ENCODE measurements at places on chromosomes 1 and 21.

GRCh38 chr1:187079330-187079729 lies 250.6 kb downstream of the PLA2G4A start:
- DNase-seq = no peak

- DNase-seq = no peak
Observed at GRCh38 chr1:236913371-236914037, 90.7 kb downstream of the MT1HL1 start.

DNA sequence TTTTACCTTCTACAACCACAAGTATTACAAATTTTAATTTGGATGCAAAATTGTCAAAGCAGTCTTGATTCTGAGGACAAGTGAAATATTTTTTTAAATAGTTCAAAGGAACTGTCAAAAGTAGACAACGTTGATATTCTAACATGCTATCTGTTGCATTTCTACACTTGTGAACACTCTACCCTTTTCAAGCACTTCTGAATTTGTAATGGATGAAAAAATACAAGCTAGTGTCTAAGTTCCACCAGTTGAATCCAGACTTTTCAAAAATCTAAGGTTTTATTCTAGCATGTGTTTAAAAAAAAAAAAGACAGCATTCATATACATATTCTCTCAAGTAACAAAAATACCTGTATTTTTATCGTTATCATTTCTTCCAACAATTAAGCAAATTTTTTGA lies 2.1 kb downstream of the ARID4B start:
- DNase-seq = no peak

DNA sequence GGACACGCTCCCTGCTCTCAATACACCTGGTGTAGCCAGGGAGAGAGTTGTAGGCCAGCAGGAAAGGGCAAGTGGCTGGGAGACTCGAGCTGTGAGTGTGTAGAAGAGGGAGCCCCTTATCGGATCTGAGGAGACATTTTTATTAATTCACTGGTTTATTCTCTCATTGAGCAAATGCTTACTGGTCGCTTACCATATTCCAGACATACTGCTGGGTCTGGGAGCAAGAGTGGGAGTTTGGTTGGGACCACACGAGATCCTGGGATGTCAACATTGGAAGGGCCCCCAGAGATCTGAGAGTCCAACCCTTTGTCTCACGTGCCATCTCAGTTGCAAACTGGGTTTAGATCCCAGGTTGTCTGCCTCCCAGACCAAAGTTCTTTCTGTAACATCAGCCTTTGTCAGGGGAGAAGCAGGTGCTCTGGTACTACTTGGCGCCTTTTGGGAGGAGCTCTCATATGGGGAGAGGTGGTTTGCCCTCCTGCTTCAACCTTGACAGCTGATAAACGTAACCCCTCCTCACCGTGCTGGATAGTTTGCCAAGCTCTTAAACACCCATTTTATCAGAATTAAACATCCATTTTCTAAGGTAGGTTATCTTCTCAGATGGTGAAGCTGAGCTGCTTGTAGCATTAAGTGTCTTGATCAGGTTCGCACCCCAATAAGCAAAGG lies 742 bp downstream of the TMEM222 start:
- DNase-seq = no peak

GRCh38 chr1:198157847-198158725 lies 1.3 kb downstream of the NEK7 start:
- no peak for DNase-seq

GRCh38 chr1:231918239-231919015 lies 291.8 kb downstream of the DISC1 start:
- no peak for DNase-seq

DNA sequence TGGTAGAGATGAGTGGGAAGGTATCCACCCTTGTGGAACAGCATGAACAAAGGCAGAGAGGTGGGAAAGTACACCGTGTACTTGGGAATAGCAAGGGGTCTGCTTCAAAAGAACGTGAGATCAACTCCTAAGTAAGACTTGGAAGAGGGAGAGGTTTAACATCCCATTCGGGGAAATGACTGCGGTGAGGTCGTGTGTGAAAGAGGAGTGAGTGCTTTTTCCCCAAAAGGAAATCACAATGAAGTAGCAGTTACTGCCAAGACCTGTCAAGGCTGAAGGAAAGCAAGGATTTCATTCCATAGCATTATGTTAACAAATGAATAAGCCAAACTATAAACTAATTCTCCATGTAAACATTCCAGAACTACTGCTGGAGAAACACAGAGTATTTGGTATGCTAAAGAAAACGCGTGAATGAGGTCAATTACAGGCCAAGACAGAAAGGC lies 20.0 kb upstream of the SYDE2 start:
- no peak for DNase-seq

DNA sequence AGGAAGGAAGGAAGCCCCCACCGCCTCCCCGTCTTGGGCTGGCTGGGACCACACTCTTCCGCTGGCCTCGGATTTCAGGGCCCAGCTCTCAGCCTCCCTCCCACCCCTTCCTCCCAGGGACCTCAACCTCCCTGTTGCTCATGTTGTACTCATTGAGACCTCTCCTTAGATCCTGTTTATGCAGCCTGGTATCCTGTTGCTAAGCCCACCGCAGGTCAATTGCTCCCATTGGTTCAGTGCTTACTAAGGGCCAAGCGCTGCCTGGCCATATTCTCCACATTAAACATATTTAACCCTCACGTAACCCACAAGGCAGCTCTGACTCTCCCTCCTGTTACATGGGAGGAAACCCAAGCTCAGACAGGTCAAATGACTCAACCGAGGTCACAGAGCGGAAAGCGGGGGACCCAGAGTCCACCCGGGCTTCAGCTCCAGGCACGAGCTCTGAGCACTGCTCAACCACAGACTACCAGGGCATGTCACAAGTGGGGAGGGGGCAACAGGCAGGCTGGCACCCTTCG lies 23.2 kb upstream of the H6PD start:
- DNase-seq = no peak

DNA sequence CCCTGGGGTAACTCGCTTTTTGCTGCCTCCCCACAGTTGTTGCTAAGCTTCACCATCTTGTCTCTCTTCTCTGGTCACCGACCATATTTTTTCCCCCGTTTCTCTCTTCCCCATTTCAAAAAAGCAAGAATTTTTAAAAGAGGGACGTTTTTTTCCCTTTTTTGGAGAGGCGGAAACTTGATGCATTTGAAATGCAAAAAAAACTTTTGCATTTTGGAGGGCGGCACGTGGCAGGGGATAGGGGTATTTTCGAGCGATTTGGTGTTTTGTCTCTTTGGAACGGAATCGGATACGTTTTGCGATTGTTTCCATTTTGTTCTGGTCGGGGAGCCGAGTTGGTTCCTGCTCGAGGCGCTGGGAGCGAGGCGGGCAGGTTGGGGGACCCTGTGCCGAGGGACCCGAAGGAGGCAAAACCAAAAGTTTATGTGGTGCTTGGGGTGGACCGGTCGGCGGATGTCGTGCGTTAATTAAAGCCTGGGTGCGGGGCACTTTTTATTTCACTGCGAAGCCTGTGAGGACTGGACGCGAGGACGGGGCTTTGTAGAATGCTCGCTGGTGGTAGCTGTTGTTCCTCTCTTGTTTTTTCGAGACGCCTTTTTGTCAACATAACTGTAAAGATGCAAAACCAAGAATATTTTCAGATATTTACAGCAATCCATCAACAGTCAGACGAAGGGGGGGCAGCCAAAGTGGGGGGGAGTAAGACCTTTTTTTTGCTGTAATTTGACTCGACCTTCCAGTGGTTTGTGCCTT lies 884 bp downstream of the H3-3A start:
- DNase-seq = peak; percentile 30

DNA sequence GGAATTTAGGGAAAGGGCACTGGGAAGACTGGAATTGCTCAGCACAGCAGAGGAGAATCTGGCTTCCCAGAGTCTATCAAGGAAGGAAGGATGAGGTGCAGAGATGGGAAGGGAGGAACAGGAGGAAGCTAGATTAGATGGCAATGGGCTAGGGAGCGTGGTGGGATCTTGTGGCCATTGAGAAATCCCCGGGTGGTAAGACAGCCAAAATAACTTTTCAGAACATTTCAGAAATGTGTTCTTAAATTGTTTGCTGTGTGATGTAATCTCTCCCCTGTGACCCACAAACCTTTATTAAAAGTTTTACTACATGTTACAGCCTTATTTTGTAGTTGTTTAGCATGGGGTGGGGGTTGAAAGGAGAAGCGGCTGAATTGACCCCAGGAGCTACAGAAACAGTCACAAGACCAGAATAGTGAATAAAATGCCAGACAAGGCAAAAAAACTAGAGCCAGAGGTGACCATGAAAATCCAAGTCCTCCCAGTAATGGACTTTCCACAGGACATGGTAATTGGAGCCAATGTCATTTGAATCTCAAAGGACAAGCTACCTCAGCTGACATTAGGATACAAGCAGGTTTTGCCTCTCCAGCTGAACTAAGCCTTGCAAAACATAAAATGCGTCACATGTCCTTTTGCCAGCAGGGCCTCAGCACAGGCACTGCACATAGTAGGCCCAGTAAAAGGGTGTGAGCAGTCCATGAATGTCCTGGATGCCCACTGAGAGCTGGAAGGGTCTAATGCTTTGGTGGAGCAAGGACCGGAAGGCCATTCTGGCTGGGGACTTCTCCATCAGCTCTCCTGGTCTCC lies 980 bp upstream of the AHCYL1 start:
- no peak for DNase-seq

DNA sequence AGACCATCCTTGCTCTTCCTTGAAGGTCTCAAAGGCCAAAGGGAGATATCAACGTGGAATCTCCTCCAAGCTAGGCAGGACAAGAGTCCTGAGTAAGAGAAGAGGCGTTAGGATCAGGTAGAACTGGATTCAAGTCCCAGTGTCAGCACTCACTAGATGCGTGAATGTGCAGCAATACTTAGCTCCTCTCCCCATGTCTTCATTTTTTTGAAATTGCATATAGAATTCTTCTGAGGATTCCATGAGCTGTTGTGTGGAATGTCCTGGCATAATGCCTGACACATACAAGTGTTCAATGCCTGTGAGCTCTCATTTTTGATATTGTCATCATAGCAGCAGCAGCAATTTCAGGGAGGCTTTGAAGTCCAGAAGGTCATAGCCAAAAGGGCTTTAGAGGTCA lies 333.2 kb downstream of the KCNH1 start:
- no peak for DNase-seq

GRCh38 chr1:116496380-116496779 lies 74.4 kb downstream of the CD58 start:
- DNase-seq = no peak

GRCh38 chr1:62437273-62437940 lies 558 bp downstream of the USP1 start:
- DNase-seq = no peak

- DNase-seq = no peak
Observed at GRCh38 chr1:36257375-36257767, 33.1 kb downstream of the THRAP3 start.

DNA sequence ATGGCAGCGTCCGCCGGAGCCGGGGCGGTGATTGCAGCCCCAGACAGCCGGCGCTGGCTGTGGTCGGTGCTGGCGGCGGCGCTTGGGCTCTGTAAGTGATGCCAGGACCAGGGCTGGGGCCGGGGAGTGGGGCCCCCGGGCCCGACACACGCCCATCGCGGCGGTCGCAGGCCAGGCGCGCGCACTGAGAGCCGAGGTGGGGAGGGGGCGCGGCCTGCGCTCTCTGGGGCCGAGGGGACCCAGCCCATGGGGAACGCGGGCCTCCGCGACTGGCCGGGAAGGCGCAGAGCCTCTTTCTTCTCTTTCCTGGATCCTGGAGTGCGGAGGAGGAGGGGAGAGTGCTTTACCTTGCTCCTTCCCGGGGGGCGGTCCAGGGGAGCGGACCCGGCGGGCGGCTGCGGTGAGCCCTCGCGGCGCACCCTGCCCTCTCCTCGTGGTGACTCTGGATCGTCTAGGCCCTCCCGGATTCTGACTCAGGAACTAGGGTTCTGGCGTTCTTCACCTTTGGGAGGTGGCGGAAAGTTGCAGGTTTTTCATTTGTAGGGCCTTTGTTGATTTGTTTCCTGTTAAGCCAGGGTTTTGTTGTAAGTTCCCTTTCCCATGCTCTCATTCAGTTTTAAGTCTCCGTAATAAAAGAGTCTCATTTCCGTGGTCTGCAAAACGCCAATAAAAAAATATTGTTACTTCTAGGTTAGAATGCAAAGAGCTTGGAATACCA lies 529 bp downstream of the MPZL1 start:
- DNase-seq = no peak

DNA sequence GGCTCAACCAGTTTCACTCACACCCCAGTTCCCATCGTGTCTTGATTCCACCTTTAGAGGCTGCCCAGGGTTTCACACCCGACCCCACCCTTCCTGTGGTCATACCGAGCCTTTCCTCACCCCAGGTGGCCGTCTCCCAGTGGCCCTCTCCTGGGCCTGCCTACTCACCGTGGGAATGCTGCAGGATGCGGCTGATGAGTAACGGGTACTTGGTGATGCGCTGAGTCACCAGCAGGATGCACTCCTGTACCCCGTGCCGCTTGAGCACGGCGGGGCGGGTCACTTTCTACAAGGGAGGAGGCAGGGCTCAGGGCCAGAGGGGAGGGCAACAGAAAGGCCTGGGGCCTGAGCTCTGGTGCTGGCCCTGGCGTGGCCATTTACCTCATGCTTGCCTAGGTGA lies 16.4 kb downstream of the ARHGEF2 start:
- no peak for DNase-seq

DNA sequence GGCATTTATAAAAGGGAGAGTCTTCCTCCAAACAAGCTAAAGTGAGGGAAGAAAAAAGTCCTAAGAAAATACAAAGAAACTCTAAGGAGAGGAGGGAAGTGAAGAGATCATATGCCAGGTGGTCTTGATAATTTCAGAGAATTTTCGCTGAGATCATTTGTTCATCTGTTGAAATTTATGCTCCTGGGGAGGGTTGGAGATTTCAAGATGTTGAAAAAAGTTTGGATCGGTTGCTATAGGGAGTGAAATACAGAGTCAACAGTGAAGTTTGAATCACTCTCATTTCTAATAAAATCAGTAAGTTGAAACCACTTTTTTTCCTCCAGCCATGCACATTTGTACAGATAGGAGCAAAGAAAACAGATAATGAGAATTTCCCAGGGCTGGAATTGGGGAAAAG lies 299.1 kb upstream of the ADAMTS5 start:
- no peak for DNase-seq

DNA sequence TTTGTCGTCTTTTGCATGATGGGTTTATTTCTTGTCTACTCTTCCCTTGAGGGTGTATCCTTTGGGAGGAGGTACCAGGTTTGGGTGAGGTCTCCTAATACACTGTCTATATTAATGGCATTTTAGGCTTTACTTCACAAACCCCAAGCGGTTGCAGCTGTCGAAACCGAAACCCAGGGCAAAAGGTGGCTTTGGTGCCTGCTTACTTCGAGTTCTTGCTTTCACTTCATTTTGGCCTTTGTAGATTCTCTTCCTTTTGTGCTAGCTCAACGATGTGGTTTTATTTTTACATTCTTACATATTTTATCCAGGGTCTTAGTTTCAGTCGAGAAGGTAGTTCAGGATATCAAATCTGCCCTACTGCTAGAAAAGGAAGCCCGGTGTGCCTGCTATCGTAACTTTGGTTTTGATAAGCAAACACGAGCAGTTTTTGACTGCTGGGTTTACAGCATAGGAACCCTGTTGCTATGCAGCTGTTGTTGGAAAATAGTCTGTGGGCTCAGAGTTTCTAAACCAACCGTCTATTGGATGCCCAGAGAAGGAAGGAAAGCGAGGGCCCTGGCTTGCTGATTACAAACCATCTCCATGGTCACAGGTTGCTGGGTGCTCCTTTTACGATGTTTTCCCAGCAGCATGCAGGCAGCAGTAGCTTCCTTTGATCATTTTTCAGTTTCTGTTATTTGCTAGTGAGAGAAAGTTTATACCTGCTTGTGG lies 9.8 kb upstream of the TSPAN2 start:
- no peak for DNase-seq

Measured in C1 segment of cervical spinal cord (tissue), 14 donors.